ENCODE measurements at places on chromosomes 5 and 9. TPM values are rescaled to one million over a fixed set of nuclear protein-coding genes. Genes with fewer than 3 reads are reported as not detected.

GRCh38 chr5:9302218-9302617, 243.7 kb downstream of the SEMA5A start:
- no peaks in the 10 kb centered on the region for H3K4me1 ChIP-seq
- no peaks in the 10 kb centered on the region for H3K36me3 ChIP-seq
- H3K27me3 ChIP-seq, result no peaks in the 10 kb centered on the region
- H3K27ac ChIP-seq, result no peak overlapping the region
- H3K4me3 ChIP-seq, result no peak overlapping the region
- no peak for DNase-seq

DNA sequence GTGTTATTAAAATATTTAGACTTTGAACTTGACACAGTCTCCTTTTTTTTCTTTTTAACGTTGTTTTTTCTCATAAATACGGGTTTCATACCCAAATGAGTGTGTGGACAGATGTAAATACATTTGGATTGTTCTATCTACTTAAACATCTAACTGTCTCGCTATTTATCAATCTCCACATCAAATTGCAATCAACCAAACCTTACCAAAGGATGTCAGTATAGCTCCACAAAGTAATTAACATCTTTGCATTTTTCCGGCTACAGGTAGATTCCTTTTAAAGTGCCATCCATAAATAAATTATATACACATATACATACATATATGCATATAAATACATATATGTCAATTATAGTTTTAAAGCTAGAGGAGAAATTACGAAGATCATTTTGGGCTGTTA, 705 bp upstream of the CDH10 start:
- no peaks in the 10 kb centered on the region for H3K27me3 ChIP-seq
- H3K27ac ChIP-seq, result no peak overlapping the region
- H3K36me3 ChIP-seq, result no peaks in the 10 kb centered on the region
- H3K4me1 ChIP-seq, result no peaks in the 10 kb centered on the region

GRCh38 chr5:139946440-139946839, 96.7 kb downstream of the NRG2 start:
- no peak overlapping the region for H3K27ac ChIP-seq
- no peak for DNase-seq
- no peak overlapping the region for H3K4me3 ChIP-seq
- H3K36me3 ChIP-seq, result no peaks in the 10 kb centered on the region
- peaks cover 49% of the 10 kb centered on the region for H3K27me3 ChIP-seq

Gene SCGB3A1
- not detected for total RNA-seq
